ENCODE measurements at places on chromosomes 11 and 22.
A peak's percentile ranks its signal among the peaks of the same experiment; 100 is the strongest.

GRCh38 chr22:21102659-21103267 is 57.0 kb downstream of the LRRC74B start:
- DNase-seq = peak; percentile 49

GRCh38 chr11:10774811-10775210 is 23.8 kb downstream of the CTR9 start:
- no peak for DNase-seq

GRCh38 chr22:22348127-22348814 is 103.7 kb downstream of the VPREB1 start:
- no peak for DNase-seq

- DNase-seq = no peak
Measured at GRCh38 chr22:47001288-47001687, 238.8 kb downstream of the TBC1D22A start.

GRCh38 chr11:119506436-119506835 is 83.5 kb upstream of the THY1 start:
- DNase-seq = no peak

DNA sequence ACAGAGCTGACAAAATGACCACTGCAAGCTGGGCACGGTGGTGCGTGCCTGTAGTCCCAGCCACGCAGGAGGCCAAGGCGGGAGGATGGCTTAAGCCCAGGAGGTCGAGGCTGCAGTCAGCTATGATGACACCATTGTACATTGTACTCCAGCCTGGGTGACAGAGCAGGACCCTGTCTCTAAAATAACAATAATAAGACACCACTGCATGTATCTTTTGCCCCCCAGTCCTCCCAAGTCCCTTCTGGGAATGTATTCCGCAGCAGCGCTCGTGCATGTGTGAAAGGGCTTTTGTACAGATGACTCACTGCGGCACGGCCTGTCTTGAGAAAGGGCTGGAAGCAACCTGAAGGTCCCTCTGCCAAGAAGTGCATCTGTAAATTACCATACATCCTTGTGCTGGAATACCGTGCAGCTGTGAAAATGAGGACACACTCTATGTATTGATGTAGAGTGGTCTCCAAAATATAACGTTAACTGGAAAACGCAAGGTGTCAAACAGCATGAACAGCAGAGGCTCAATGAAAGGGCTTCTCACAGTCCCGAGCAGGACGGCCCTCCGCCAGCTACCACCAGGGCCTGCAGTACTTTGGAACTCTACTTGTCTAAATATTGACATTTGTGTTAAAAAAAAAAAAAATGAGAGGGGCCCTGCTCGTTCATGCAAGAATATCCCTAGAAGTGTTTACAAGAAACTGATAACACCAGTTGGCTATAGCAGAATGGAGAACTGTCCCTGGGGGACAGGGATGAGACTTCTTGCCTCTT is 9.0 kb upstream of the CDC42EP2 start:
- DNase-seq = no peak

DNA sequence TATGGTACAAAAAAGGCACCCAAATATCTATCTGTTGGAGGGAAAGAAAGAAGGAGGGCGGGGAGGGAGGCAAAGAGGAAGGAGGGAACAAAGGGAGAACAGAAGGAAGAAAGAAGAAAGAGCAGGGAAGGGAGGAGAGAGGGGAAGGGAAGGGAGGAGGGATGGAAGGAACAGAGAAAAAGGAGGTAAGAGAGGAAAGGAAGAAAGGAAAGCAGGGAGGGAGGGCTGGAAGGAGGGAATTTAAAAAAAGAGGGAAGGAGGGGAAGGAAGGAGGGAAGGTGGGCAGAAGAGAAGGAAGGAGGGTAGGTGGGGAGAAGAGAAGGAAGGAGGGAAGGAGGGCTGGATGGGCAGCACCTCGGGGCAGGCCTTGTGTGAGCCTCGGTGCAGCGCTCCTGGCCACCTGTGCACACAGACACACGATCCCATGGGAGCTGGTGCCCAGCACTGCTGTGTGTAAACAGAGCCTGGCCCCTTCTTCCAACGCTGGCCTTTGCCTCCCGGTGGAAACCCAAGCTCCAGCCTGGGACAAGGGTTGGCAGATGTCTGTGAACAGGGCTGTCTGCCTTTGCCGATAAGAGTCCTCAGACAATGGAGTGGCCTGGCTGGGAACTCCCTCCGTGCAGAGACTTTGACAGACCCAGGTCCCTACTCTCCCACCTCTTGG is 23.2 kb downstream of the SMIM38 start:
- DNase-seq = no peak

- DNase-seq = no peak
Measured at GRCh38 chr11:112103446-112103845, 16.8 kb downstream of the SDHD start.

DNA sequence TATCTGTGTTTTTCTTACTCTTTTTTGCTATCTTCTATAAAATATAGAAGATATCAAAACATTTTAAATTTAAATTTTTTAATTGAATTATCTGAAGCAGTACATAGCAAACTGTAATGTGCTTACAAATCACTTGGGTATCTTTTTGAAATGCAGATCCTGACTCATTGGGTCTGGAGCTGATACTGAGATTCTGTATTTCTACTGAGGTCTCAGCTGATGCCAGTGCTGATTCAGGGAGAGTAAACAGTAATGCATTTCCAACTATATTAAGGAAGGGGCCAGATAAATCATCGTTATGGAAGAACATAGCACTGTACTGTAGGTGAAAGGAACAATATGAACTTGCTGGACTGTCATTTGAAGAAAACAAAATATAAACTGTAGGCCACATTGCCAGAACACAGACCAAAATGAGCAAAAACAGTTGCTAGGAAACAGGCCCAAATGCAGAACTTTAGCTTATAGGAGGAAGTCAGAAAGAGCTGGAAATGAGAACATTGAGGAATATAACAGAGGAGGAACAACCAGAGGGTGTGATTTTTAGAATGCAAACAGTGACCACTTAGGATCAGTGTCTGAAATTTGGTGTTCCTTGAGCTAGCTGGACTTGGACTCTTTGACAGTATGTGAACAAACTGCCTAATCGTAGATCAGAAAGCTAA is 3.3 kb downstream of the ARL14EP start:
- DNase-seq = no peak

DNA sequence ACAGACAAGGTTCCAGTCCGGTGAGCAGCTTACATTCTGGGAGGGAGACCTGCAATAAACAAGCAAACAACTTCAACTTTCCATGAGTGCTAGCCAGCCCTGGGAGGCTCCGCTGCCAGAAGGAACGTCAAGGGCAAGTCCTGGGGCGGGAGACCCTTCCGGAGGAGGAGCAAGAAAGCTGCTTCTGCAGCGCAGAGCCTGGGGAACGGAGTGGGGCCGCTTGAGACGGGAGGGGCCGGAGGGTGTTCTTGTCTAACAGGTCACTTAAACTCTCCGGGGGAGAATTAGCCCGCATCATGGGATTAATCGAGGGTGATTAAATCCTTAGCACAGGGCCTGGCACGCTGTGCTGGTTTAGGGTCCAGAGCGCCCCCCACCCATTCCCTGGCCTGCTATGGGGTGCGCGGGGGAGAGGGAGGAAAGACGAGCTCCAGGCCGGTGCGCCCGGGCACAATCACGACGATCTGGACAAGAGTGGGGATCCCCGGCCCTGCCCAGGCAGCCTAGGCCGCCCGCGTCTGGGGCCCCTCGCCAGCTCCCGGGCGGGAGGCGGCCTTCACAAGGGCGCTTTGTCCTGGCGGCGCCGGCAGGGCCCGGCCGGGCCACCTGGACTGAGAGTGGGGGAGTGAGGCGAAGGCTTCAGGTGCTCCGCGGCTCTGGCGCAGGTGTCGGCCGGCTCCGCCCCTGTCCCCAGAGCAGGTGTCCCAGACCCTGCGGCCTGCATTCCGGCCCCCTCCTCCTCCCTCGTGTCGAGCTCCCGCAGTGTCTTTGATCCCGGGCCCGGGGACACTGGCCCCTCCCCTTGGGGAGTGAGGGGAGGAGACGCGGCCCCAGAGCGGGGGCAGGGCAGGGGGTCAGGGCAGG is 663 bp upstream of the LARGE2 start:
- no peak for DNase-seq

Data from fibroblast of skin of scalp (primary cell).